Activated T-helper 1 cell treated with Interleukin-2 at 50 U/mL for 16 hours (primary cell): ENCODE measurements at places on chromosomes 11 and 22.

DNA sequence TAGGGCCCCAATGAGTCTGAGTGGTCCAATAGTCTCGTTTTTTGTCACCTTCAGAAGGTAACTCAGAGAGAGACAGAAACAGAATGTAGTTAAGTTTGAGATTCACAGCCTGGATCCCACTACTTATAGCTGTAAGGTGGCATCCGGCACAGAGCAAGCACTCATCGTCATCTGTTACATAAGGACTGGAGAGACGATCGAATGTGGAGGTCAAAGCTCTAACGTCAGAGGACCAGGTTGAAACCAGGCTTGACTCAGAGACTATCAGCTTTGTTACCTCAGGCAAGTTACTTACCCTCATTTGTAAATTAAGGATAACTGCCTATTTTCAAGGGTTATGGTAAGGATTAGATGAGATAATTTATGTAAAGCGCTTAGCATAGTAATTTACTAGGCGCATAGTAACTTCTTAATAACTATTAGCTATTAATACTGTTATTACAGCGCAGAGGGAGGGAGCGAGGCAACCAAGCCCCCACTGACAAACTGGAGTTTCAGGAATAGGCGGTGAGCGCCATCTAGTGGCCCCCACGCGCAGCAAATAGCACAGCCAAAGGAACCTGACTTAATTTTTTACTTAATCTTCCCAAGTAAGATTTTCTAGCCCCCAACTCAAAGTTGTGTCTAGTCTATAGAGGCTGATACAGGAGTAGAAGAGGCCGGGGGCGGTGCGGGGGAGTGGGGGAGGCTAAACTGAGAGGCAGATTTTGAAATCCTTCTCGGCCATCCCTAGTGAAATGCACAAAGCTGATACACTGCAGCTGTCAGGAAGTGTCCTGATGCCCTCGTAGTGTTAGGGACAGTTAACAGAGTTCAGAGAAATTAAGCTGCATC, 29.0 kb upstream of the API5 start:
- DNase-seq, result no peak

- DNase-seq, result no peak
These were observed 19.8 kb downstream of the USP35 start for GRCh38 chr11:78208257-78209165.

DNA sequence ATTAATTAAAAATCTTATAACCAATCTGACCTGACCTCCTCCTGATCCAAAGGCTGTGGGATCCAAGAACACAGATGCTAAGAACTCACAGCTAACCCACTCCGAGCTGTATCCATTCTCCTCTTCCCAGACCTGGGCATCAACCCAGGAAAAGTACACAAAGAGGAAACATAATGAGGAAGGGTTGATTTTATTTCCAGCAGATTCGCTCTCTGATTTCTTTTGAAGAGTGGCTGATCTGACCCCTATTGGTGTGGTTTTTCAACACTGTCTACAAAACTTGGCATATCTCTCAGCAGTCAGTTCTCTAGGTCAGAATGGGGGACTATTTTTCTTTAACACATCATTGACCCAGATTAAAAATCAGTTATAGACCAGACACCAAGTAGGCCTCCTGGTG, 201.9 kb upstream of the UBASH3B start:
- no peak for DNase-seq

DNA sequence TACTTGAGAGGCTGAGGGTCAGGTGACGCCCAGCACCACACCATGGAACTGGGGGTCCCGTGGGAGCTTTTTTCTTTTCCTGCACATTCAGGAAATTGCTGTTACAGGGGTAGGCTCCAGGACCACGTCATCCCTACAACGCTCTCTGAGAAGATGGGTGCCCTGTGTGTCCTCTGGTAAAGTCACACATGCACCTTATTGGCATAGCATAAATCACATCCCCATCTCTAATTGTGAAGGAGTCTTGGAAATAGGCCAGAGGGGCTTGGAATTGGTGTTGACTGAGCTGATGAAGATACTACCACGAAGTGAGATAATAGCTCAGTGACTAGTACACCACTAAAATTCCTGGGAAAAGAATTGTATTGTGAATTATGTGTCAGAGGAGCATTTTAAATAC, 57.6 kb downstream of the TNRC6B start:
- DNase-seq, result no peak

DNA sequence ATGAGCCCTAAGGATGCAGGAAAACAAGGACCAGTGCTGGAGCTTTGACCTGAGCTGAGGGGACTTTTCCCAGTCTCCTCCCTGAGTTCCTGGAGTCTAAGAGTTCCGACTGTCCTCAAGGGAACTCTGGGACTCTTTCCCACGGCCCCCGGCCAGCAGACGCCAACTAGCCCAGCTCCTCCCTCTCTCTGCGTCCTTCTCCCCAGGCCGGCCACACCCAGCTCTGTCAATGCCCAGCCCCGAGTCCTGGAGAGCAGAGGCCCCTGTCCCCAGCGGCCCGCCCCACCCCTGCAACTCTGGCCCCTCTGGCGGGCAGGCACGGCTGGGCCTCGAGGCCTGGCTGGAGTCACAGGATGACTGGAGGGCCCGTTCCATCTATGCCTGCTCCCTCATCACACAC, 29.8 kb downstream of the NECTIN1 start:
- no peak for DNase-seq

DNA sequence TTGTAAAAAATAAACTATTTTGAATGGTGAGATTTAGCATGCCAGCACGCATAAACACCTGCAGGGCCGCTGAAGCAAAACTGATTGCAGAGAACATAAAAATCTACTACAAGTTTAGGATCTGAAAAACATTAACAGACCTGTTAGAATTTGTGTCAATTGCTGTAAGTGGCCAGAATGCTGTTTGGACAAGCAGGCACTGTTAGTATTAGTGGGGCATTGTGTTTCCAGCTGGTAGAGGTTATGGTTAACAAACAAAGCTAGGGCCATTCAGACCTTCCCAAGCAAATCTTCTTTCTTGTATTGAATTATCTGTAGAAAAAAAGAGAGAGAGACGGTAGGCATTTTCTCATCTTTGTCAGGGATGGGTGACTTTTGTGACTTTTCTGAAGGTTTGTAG, 57.6 kb upstream of the OLFML1 start:
- DNase-seq, result no peak

DNA sequence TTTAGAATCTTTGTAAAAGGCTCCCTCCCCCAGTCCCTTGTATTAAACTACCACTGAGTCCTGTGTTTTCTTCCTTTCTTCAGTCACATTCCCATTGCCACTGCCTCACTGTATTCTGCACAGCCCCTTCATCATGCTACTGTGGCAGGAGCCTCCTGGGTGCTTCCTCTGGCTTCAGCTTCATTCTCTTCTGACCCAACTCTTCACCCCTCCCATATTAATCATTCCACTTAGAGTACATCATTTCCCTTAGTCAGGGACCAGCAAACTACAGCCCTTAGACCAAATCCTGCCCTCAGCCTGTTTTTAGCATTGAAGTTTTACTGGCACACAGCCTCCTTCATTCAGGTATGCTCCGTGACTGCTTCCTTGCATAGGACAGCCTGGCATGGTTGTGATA, 127.7 kb upstream of the MTNR1B start:
- no peak for DNase-seq

- DNase-seq, result no peak
These were observed 80.3 kb downstream of the CASP12 start for GRCh38 chr11:104817973-104818372.

- DNase-seq, result no peak
These were observed 364.5 kb downstream of the CTTN start for GRCh38 chr11:70762810-70763209.

DNA sequence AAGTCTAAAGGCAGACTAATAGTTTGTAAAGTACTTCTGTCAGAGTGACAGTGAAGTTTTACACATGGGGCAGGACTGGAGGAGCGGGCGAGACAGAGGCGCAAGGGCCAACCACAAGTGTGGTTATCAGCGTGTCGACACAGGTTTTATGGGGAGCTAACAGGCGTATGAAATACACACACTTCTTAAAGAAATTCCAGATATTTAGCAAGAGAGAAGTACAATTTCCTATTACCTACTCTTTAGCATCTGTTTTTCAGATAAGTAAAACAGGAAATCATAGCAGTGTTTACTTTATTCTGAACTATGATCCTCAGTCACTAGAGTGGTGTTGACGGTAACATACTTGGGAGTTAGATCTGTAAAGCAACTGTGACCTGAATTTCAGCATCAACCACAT, 22.5 kb downstream of the VSIG10L2 start:
- DNase-seq, result no peak

- DNase-seq, result no peak
These were observed 123.4 kb upstream of the OR9Q1 start for GRCh38 chr11:57900320-57900719.

DNA sequence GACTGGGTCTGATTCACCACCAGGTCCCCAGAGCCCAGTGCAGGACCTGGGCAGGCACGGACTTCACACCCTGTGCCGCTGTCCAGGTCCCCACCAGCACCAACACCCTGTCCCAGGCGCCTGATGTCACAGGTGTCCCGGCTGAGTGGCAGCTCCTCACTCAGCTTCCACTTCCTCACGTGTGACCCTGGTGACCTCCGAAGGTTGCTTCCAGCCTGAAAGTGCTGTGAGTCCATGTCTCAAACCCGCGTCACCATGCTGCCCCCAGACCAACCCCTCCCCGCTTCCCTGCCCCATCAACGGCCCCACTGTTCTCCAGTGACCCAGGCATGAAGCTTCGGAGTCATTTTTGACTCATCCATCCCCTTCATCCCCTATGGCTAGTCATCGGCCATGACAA, 25.7 kb upstream of the PICK1 start:
- DNase-seq, result no peak

DNA sequence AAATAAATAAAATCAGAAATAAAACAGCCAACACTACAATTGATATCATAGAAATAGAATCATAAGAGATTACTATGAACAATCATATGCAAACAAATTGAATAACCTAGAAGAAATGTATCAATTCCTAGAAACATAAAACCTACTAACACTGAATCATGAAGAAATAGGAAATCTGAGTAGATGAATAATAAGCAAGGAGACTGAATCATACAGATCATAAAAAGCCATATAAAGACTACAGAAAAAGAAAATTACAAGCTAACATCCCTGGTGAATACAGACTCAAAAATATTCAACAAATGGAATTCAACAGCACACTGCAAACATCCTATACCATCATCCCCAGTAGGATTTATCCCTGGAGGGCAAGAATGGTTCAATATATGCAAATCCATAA, 135.6 kb downstream of the SBF2 start:
- DNase-seq, result no peak
